Esophagus squamous epithelium (tissue), 5 donors: ENCODE measurements at places on chromosomes 1 and 21.

DNA sequence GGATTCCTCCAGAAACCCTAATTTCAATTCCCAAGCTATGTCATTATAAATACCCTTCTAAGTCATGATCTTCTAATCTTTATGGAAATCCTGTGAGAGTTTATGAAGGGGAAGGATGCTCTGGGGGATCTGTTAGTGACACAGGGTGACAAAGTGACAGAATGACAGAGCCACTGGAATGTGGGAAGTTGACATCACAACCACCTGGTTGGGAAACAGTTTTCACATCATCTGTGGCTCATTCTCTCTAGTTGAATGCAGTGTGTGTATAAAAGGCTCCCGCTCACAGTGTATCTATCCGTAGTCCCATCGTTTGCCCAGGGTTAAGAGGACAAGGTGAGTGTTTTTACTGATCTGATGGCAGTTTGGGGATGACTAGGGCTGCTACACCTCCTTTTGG is at the start of gene LCE7A:
TSS of gene LCE7A (plus strand) at position 301 of the 400 bp plus-strand sequence. CDS start 702 bp downstream, outside the sequence.
- DNase-seq = no peak

DNA sequence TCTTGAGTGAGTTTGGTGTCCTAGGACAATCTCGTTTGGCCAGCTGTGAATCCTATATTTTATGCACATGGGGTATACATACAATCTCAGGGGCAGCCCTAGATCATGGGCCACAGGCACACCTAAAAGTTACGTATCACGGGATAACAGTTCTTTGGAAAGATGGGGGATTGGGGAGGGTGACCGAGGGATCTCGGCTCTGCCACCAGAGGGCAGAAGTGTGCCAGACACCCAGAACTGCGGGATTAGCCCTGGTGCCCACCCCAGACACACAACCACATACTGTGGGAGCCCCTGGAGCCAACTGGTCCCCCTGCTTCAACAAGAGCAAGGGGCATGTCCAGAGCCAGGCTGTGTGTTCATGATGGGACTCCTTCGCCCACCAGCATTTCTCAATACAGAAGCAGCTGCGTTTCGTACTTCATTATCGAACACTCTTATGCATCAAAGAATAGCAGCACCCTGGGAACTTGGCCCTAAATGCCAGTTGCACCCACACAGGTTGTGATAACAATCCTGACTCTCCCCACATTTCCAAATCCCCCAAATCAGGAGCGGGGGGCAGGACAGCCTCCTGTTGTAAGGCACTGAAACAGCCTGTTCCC is 37.4 kb downstream of the TMCO4 start:
- DNase-seq = no peak

- no peak for DNase-seq
Observed at GRCh38 chr1:240093120-240093961, 1.7 kb downstream of the FMN2 start.

DNA sequence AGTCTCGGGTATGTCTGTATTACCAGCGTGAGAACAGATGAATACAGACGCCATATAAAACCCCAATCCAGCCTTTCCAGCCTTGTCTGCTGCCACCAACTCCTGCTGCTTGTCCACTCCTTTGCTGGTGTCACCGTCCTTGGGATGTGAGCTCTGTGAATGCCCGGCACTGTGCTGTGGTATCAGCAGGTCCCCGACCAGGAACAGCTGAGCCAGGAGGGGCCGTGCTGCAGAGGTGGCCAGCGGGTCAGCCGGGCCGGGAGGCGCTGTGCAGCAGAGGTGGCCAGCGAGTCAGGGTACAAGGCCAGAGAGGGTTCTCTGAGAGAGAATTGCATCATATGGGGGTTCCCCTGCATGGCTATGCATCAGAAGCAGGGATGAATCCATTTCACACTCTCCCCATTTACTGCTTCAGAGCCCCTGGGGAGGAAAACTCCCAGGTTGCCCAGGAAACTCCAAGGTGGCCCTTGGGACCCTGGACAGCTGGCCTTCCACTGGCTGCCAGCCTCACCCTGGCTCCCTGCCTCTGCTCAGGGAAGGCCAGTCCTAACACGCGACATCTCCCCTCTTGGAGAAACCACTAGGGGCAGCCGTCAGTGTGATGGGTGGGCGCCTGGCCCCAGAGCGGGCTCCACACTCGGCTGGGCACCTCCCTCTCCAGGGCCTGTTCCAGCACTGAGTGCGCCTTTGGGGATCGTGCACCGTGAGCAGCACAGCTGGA is 122.4 kb upstream of the COL6A1 start:
- DNase-seq = no peak

GRCh38 chr1:27655151-27655937 is 16.6 kb downstream of the IFI6 start:
- no peak for DNase-seq

DNA sequence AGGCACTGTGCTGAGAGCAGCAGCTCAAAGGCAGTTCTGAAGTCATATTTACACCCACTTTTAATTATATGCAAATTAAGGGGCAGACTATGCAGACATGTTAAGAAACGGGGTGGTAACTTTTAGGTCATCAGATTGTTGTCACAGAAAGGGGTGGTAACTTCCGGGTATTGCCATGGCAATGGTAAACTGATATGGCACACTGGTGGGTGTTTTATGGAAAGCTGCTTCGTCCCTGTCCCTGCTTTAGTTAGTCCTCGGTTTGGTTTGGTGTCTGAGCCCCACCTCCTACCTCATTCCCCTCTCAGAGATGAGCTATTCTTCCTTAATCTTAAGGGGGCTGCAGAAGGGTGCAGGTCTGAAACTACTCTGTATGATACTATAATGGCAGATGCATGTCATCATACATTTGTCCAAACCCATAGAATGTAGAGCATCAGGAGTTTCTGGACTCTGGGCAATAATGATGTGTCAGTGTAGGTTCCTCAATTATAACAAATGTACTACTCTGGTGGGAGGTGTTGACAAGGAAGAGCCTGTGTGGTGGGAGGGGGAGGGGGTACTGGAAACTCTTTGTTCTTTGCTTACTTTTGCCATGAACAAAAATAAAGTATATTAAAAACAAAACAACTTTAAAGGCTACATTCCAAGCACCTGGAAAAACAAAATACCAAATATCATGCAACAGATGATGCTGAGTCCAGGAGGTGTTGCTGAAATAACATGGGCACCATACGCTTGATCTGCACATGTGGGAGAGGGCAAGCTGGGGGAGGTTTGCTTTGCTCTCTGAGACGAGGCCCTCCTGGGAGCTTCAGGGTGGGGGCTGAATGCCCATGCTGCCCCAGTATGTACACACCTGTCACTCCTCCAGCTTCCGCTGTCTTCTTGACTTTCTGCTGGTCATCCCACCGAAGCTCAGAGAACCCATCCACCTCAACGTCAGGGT is 6.3 kb downstream of the PARP1 start:
- DNase-seq = no peak

DNA sequence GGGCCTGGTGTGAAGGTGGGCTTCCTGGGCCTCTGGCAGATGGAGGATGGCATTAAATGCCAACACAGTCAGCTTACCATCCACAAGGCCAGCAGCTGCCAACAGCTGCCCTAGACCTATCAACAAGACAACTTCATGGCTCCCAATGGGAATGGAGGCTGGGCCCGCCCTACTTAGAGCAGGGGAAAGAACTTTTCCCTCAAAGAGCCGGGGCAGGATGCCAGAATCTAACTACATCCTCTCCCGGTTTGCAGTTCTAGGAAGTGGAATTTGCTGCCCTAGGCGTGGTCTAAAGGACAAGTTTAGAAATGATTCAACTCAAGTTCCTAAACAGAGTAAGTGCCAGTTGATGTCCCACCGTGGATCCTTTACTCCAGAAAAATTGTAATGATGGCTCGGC is 13.1 kb downstream of the ICMT start:
- no peak for DNase-seq

DNA sequence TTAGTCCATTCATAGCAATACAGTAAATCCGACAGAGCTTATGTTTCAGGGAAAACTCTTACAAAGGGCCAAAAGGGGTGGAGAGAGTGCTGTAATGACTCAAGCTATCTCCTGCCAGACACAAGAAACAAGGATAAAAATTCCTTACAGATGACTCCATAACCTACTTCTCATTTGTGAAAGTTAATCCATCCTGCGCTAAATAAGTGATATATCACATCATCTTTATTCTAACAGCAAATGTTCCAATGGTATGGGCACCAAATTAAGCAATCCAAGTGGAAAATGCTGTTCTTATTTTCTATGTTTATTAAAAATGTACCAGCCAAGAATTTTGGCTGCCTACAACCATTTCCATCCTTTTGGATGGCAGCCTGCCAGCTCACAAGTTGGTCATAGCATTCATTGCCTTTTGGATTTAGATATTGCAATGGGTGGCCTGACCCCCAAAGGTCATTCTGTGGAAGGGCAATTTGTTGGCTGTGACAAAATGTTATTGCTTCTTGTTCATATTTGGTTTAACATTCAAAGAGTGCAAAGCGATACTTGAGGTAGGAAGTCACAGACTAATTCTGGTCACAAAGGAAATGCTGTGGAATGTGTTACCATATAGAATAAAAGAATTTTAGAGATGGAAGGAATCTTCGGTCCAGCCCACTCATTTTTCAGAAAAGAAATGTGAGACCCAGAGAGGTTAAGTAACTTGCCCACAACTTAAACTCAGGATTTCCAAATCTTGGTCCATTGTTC is 2.8 kb upstream of the ENAH start:
- no peak for DNase-seq

GRCh38 chr1:102103646-102104045 is 106.9 kb upstream of the OLFM3 start:
- no peak for DNase-seq

- DNase-seq = no peak
Observed at GRCh38 chr1:160637821-160638539, 8.9 kb downstream of the SLAMF1 start.

GRCh38 chr21:15445327-15445726 is 284.5 kb upstream of the USP25 start:
- no peak for DNase-seq

GRCh38 chr1:3522564-3523265 is 68.2 kb downstream of the ARHGEF16 start:
- no peak for DNase-seq

DNA sequence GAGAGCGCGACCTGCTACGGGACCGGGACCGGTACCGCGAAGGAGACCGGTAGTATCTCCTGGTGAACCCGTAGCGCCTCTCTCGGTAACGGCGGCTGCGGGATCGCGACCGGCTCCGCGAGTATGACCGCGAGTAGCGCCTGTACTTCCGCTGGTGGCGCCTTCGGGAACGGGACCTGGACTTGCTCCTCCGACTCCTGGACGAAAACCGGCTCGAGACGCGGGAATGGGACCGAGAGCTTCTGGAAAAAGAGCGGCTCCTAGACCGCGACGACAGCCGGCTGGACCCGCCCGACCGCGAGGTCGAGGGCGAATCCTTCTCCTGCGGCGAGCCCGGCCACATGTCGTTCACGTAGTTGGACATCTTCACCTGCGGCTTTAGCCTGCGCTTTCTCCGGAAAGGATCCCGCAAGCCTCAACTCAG is 642 bp downstream of the RSRP1 start:
- no peak for DNase-seq
